Adrenal gland (tissue), 19 donors: ENCODE measurements at places on chromosomes 4 and X.

DNA sequence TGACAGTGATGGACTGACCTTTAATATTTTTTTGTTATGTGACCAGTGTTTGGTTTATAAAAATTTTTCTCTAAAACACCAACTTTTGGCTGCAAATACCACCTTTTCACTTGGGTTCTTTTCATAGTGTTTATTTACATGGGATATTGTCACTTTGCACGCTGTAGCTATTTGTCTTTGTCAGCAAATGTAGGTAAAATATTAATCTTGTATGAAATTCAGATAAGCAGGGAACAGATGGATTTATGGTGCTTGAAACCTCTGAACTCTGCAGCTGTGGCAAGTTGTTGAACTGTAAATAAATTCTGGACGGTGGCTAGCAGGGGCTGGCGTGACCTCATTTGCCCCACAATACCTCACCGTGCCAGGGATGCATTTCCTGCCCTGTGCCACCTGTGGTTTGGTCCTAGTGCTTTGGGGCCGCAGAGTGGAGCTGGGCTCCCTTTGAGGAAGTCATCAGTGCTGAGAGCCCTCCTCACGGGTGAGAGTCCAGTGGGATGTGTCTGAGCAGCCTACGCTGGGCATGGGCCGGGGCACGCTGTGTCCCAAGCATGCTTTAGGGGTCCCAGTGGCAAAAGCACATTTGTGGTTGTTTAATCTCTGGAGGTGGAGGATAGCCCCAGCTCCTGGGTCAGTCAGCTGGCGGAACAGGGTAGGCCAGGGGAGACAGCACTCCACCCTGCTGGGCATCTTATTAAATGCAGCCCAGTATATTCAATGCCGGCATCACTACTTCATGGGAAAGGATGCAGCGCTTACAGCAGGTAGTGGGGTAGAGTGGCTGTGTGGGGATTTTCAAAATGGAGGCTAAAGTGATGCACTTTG is 108.6 kb downstream of the TBL1X start:
- no peak for DNase-seq

GRCh38 chr4:133524369-133524768 is 375.3 kb downstream of the PCDH10 start:
- no peak for DNase-seq

DNA sequence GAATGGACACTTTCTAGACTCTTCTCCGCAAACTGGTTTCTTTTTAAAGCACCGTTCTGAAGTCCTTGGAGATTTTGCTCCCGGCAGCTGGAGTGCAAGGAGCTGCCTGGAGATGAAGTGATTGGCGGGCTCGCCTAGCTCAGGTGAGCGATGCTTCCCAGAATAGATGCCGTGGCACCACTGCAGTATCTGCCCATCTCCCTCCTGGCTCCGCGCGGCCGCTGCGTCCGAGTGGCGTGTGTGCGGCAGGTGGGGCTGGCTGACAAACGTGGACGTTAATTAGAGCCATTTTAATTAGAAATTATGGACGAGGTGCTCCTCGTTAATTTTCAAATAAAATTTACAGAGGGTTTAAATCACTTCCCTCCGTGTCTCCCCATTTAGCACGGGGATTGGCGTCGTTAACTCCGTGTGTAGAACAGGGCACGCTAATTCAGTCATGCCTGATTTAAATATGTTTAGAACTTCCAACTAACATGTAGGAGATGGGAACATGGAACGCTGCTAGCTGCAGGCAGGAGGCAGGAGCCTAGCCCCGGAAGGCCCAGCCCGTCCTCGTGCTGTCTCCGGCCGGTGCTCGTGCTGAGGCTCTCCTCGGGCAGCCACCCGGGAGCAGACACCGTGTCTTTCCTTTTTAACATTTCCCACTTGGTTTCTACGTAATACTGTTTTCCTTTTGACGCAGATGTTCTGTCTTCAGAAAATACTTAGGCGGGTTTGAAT is 11.6 kb downstream of the UVSSA start:
- no peak for DNase-seq

DNA sequence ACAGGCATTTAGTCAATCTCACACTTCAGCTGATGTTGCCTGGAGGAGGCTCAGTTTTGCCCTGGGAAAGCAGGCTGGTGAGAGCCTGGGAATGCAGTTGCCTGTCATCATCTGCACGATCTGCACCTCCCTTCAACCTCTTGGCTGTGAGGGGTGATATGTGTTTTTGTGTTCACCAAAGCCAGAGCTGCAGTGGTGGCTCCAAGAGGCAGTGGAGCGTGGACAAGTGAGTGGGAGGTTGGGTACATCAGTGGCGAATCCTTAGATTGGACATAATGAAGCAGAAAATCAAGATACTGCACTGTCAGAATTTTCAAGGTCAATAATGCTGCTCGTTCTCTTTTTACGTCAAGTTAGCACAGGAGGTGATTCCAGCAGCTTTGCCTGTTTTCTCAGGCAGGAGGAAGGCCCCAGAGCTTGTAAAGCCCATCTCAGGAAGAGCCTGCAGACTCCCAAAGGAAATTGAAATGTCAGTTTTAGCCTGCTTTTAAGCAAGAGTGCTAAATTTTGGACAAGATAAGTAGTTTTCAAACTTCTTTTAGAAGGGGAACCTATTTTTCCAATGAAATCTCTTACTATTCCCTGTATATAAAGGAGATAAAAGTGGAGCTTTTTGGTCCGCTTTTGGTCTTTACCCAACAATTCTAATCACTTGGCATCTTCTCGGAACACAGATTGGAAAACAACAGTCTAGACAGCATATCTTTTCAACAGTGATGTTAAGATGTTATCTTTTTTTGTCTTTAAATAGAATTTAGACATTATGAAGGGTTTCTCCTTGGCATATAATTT is 92.8 kb downstream of the FRAS1 start:
- DNase-seq: no peak

GRCh38 chr4:181204109-181204508 is 1039.1 kb upstream of the TENM3 start:
- no peak for DNase-seq

DNA sequence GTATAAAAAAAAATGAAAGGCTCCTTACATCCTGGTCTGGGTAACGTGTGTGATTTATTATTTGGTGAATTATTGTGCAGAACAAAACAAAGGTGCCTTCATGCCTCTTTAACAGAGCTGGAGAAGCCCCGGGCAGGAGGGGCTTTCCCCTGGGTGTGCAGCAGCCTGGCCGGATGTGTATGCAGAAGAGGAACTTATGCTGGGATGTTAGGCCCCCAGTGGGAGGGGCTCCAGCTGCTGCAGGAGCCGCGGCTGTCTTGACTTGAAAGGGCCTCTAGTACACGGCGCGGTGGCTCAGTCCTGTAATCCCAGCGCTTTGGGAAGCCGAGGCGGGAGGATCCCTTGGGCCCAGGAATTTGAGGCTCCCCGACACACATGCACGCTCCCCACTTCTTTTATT is 16.0 kb downstream of the CCNQ start:
- no peak for DNase-seq

GRCh38 chr4:165177725-165178666 is 29.4 kb upstream of the KLHL2 start:
- DNase-seq: no peak

DNA sequence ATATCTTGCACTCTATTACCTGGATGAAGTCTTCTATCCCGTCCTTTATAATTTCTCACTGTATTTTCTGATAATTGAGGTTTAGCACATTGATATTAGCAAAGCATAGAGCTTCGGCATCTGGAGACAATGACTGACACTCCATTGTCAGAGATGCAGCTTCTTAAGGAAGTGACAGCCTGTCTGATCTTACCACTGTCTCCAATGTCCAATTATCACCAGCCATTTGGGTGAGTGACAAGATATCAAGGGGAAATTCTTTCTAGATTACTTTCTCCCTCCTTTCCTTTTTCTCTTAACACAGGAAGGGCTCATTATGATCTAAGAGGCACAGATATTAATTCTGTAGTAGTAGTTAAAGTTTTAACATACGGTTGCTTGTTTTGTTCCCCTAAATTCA is 86.4 kb downstream of the LDB2 start:
- DNase-seq: no peak

DNA sequence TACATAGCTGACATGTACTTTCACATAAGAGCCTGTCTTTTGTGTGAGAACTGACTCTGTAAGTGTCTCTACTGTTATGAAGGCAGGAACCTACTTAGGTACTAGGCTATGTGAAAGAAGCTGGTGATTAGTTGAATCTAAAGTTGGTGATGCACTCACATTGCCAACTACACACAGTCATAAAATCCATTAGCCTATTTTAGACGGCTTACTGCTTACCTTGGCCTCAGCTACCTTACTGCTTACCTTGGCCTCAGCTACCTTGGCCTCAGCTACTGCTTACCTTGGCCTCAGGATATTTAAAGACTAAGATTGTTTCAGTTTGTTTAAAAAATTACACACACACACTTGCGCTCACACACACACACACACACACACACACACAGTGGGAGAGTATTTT is 549.7 kb downstream of the IL1RAPL1 start:
- DNase-seq: no peak

DNA sequence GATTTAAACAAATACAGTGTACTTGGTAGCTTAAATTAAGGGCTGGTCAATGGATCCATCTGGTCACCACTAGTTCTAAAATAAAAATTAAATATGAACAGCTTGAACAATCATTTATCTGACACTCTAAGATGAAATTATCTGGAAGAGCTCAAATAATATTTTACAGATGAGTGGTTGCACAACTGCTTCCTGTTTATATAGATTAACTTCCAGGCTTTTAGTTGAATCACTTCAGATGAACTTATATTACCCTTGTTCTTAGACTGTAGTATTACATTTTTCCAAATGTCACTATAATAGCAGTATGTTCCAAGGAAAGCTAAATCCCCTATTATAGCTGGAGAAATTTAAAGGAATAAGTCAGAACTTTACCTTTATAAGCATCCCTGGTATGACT is 92.4 kb upstream of the SMIM10 start:
- no peak for DNase-seq

DNA sequence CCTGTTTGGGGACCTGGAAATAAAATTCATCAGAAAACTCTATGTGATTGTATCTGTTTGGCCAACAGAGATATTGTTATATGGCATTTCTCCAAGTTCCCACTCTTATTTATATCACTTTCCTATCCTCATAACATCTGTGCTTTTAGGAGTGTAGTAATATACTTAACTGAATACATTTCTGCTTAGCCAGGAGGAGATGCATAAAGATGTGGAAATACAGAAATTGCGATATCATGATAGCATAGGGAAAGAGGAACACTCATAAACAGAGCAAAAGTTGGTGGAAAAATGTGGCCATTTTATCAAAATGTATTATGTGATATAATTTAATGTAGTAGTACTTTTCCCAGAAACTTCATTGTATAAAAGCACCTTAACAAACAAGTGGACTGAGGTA is 46.1 kb upstream of the TSPAN7 start:
- DNase-seq: no peak

DNA sequence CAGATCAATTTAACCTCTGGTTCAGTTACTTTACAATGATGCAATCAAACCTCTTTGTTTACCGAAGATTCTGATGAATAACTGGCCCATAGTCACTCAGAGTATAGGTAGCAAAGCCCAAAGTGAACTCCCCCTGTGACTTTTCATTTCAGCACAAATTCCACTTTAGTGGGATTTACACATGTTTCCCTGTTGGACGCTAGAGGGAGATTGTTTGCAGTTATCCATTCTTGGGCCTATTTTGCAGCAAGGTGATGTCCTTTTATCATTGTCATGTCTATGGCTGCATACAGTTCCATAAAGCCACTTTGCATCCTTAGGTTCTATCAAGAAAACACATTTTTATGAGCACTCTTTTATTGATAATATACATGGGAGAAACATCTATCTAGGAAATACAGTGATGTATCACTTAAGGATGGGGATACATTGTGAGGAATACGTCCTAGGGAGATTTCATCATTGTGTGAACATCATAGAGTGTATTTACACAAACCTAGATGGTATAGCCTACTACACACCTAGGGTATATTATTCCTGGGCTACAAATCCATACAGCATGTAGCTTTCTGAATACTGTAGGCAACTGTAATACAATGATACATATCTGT is 14.5 kb upstream of the DKK2 start:
- DNase-seq: no peak

GRCh38 chr4:55512077-55512476 is 34.6 kb downstream of the CLOCK start:
- no peak for DNase-seq

DNA sequence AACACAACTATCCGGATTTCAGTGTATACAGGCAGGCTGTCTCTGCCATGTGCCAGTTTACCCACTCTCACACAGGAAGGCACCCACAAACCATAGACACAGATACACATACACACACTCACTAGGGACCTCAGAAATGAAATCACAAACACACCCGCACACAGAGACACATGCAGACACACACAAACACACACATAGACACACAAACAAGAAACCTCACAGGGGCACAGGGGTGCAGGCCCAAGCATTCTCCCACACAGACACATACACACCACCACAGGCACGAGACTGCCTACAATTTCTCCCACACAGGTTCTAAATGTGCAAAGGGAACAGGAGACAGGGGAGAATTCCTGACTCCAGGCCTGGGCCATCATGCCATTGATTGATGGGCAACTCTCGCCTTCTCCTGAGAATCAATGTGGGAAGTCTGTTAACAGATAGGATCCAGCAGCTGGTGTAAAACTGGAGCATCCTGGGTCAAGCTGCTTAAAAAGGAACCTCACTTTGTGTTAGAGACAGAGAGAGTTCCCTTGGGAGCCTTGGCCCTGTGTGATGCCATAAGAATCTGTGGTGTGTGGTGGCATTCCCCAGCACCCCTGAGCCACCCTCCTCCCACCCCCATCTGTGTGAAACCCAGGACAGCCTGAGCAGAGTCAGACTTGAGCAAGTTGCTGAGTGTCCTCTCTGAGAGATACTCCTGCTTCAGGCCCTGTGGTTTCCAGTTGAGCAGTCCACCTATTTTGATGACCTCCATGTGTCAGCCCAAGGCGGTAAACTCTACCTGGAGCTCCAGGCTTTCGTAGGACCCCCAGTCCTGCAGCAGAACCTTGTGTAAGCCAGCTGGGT is 33.9 kb downstream of the NBDY start:
- DNase-seq: no peak

GRCh38 chr4:83979773-83980172 is 443.9 kb downstream of the GPAT3 start:
- DNase-seq: no peak

DNA sequence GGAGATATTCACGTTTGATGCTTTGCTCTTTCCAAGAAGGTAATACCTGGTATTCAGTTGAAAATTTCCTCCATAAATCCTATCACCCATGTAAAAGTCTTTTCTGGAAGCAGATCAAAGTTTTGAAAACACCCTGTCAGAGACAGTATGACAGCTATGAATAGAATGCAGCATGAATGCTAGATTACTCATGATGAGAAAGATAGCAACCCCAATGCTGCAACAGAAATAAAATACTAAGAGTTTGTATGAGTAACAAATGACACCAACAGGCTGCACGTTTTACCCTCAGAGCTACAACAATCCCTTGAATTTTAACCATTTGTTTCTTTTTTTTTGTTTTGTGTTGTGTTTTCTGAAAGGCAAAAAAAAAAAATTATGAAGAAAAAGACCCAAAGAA is 108.6 kb downstream of the ARHGAP6 start:
- DNase-seq: no peak

- no peak for DNase-seq
Observed at GRCh38 chrX:68387776-68388175, 45.5 kb downstream of the OPHN1 start.
